ENCODE measurements at places on chromosomes 12 and 14. TPM values are rescaled to one million over a fixed set of nuclear protein-coding genes. Genes with fewer than 3 reads are reported as not detected.

DNA sequence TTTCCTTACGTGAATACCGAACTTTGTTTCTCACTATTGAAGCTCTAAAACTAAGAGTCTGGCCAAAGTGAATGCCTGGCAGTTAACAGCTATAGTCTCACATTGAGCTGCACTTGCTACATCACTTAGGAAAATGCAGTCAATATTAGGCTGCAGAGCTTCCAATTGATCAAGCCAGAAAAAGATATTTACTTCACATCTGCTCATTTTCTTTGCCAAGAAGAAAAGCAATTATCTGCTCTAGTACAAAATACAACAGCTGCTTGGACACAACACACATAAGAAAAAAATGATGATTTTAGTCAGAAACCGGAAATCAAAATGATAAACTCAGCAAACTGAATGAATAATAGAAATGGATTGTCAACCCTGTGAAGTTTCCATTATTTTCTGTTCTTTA lies 45.4 kb downstream of the TMTC1 start:
- DNase-seq: no peak

- DNase-seq: no peak
Measured at GRCh38 chr14:25050269-25051150, 563 bp upstream of the STXBP6 start.

- no peak for DNase-seq
Measured at GRCh38 chr12:115450710-115451109, 766.7 kb upstream of the TBX3 start.

GRCh38 chr14:68787092-68787992 lies 5.5 kb downstream of the ZFP36L1 start:
- peak; percentile 48 for DNase-seq

- peak; percentile 82 for DNase-seq
Measured at GRCh38 chr12:121787063-121788025, 6.1 kb downstream of the RHOF start.

GRCh38 chr14:70641548-70642302 lies at the start of gene TTC9:
TSS of gene TTC9 (plus strand) at chr14:70641916. CDS start at chr14:70642130, 214 bp downstream.
- no peak for DNase-seq

DNA sequence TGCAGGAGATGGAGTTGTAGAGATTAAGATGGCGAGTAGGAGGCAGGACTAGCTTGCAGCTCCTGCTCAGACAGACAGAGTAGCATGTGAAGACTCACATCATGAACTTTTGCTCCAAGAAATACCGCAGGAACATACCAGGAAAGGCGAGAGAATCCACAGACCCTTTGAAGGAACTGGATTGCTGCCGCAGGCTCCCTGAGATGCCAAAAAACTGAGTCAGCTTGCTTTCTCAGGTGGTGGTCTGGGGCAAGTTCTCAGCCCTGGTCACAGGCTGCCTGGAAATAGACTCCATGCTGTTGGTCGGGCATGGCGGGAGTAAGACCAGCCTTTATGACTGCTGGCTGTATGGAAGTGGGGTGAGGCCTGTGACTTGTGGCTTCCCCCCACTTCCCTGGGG lies 163.6 kb upstream of the NAV3 start:
- no peak for DNase-seq

- DNase-seq: no peak
Measured at GRCh38 chr12:70006619-70006973, 181.6 kb downstream of the MYRFL start.

DNA sequence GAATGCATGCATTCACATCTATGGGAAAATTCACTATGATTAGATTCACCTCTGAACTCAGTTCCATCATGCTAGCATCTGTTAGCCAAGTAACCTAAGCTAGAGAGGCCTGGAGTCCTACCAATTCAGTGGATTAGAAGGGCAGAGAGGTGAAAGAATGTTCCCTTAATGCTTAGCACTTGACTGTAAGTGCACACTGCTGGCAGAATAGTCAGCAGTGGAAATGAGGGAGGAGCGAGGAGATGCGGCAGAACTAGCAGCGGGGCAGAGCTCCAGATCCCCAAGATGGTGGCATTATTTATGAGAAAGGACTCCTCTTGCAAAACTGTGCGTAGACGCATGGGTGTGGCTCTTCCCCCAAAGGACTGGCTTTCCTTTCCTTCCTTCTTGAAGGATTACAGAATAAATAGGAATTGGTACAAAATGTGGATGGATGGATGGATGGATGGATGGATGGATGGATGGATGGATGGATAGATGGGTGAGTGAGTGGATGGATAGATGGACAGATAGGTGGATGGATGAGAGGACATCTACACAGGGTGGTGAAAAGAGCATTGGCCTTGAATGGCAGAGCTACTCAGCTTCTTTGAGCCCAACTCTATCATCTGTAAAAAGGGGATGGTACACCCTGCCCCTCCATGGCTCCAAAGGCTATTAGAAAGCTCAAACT lies 227.2 kb downstream of the CHST11 start:
- DNase-seq: no peak

DNA sequence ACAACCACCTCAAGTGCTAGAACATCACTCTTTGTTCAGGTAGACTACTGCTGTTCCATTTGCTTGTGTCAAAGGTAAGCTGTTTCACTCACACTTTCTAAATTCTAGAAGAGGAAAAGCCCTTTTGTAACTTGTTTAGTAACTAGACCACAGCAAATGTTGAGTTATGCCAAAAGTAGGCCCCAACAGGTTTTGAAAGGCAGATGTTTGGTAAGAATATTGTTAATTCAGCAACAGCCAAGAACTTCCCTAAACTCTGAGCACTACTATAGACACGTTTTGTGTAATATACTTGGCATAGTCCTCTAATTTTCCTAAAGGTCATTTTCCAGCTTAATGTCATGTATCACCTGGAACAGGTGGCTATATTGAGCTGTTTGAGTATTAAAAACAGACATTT lies 79.0 kb downstream of the DCAF5 start:
- DNase-seq: no peak

DNA sequence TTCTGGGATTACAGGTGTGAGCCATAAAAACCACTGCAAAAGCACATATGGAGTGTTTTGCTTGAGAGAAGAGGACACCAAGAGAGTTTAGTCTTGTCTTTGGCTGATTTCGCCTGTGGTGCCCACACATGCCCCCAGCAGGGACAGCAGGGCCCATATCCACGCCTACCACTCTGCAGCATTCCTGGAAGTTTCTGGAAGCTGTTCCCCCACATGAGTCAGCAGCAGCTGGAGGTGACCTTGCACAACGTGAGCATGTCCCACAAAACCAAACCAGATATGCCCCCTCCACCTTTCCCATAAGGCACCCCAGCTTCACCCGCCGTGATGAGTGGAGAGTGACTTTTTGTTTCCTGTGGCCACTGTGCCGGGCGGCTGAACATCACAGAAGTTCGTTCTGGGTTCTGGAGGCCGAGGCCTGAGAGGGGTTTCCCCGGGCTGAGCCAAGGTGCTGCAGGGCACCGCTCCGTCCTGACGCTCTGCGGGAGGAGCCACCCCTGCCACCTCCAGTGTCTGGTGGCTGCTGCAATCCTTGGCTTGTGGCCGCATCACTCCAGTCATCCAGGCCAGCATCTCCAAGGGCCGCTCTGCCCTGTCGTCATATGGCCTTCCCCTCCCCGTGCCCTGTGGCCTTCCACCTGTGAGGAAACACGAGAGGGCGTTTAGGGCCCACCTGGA lies 4.7 kb downstream of the ASPG start:
- DNase-seq: no peak

- no peak for DNase-seq
Measured at GRCh38 chr14:64758691-64759554, 54.7 kb downstream of the PLEKHG3 start.

GRCh38 chr12:128830505-128830893 lies 6.7 kb upstream of the SLC15A4 start:
- DNase-seq: no peak

DNA sequence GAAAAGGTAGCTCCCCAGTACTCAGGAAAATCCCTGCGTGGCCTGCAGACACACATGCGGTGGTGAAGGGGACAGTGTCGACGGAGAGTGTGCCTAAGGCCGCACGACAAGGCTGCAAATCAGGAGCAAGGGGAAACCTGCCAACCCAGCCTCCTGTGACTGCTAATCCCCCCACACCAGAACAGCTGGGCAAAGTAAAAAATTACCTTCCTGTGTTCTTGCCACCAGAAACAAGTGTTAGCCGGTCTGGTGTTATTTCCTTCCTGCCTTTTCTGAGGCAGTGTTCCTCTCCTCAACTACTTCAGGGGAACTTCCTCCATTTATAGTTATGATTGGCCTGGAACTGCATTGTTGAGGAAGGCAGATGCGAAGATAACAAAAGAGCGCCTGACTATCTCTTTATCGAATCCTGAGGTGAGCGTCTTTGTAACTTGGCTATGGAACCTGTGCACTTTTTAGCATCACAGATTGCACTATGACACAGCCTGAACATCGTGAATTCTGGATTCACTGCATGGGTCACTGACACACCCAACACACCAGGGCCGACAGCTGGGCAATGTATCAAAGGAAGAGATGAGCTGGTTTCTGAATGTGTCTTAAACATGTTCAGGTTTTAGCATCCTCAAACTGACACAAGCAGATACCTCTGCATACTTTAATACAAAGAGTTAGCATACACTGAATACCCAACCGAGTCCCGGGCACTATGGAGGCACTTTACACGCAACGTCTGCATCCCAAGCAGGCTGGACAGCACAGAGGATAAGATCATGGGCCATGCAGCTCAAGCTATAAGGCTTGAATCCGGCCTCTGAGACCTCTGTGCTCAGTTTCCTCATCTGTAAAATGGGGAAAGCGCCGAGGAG lies 28.9 kb downstream of the SLC15A4 start:
- DNase-seq: no peak

DNA sequence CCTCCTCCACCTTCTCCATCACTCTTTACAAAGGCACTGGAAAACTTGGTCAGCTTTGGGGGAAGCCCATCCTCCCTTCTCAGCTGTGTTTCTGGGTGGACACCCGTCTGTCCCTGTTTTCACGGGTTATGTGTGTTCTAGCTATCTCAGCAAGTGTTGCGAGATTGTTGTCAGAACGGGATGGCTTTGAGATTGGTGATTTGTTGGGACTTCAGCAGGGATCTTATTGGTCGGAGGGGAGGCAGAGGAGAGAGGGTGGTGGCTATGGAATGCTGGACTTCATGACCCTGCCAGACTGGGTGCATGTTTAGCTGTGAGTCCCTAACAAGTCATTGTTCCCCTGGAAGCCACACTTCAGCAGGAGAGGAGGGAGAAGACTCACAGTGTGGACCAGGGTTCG lies 2.1 kb downstream of the USP5 start:
- DNase-seq: no peak

- no peak for DNase-seq
Measured at GRCh38 chr14:54490445-54491175, 1.8 kb upstream of the GMFB start.

GRCh38 chr14:101361044-101361443 lies 200.3 kb upstream of the DIO3 start:
- DNase-seq: no peak

B4GALNT1 gene
- 0.30 TPM for total RNA-seq

CEP128 gene
- 7.3 TPM for total RNA-seq

SIX1 gene
- not detected for total RNA-seq

NABP2 gene
- 10.8 TPM for total RNA-seq

DIO3 gene
- not detected for total RNA-seq

SYNDIG1L gene
- 0.13 TPM for total RNA-seq

SOAT2 gene
- total RNA-seq: 0.42 TPM

CMTM5 gene
- total RNA-seq: not detected

NOVA1 gene
- 0.55 TPM for total RNA-seq

ACVRL1 gene
- not detected for total RNA-seq

SERPINA6 gene
- total RNA-seq: not detected

ITGB7 gene
- 353 TPM for total RNA-seq

CCDC197 gene
- not detected for total RNA-seq
